ENCODE measurements at places on chromosomes 16 and 17.

DNA sequence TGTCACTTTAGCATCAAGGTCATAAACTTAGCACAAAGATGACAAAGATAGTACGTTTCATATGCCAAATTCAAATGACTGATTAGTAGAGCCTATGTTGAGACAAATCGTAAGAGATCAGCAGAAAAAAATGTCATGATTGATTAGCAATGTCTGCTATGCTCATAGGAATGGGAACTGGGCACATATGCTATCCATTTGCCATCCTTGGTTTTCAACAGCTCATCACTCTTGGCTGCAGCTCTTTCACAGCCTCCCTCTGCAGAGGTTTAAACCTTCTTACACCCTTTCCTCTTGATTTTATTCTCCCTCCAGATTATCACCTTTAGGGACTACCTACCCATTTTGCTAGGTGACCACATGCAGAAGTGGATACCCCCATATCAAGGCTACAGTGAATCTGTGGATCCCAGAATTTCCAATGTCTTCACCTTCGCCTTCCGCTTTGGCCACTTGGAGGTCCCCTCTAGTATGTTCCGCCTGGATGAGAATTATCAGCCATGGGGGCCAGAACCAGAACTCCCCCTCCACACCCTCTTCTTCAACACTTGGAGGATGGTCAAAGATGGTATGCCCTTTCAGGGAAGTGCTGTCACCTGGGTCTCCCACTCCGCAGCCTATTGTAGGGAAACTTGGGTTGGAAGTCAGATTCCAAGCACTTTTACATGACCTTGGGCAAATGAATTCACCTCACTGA is 16.2 kb downstream of the MPO start:
- no peak for DNase-seq

GRCh38 chr16:396605-397004 is 394 bp upstream of the NME4 start:
- DNase-seq, result no peak

DNA sequence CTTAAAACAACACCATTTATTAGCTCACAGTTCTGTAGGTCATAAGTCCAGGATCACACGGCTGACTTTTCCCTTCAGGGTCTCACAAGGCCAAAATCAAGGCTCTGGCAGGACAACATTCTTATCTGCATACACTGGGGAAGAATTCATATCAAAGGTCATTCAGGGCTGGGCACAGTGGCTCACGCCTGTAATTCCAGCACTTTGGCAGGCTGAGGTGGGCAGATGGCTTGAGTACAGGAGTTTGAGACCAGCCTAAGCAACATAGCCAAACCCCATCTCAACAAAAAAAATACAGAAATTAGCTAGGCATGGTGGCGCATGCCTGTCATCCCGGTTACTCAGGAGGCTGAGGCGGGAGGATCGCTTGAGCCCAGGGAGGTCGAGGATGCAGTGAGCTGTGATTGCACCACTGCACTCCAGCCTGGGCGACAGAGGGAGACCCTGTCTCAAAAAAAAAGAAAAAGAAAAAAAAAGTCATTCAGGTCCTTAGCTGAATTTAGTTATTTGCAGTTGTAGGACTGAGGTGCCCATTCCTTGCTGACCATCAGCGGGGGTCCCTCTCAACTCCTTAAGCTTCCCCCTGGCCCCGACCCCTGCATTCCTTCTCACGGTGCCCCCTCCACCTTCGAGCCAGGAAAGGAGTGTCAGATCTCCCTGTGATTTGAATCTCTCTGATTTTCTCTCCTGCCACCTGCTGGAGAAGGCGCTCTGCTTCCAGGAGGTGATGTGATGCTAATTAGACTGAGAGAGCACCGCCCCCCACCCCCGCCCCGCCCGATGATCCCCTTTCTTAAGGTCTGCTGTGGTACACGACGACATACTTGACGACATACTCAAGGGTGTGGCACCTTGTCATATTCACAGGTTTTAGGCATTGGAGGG is 91.8 kb upstream of the CLEC18A start:
- no peak for DNase-seq

GRCh38 chr17:4587803-4588202 is 3.5 kb downstream of the SMTNL2 start:
- no peak for DNase-seq

DNA sequence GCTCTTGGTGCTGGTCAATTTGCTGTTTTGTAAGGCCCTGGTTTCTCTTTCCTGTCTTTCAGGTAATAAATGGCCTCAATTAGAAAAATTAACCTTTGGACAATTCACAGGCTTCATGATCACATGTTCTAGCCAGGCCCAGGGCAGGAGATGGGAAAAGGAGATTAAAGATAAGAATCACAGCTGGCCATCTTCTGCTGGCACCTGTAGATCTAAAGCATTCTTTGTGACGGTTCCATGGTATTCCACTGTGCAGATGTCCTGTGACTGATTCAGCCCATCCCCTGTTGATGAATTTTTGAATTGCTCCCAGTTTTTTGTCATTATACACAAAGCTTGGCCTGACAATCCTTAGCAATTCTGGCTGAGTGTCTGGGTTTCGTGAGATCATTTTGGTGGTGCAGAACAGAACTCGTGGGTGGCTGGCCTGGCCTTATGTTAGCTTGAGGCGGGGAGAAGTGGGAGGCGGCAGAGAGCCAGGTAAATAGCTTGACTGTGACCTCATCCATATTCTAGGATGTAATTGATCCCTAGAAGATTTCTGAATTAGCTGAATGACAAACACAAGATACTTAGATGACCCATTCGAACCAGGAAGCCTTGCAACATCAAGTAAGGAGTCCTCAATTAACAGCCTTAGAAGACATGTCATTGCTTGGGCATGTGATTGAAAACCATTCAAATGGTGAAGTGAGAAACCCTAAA is 14.1 kb downstream of the TMC5 start:
- DNase-seq, result no peak

DNA sequence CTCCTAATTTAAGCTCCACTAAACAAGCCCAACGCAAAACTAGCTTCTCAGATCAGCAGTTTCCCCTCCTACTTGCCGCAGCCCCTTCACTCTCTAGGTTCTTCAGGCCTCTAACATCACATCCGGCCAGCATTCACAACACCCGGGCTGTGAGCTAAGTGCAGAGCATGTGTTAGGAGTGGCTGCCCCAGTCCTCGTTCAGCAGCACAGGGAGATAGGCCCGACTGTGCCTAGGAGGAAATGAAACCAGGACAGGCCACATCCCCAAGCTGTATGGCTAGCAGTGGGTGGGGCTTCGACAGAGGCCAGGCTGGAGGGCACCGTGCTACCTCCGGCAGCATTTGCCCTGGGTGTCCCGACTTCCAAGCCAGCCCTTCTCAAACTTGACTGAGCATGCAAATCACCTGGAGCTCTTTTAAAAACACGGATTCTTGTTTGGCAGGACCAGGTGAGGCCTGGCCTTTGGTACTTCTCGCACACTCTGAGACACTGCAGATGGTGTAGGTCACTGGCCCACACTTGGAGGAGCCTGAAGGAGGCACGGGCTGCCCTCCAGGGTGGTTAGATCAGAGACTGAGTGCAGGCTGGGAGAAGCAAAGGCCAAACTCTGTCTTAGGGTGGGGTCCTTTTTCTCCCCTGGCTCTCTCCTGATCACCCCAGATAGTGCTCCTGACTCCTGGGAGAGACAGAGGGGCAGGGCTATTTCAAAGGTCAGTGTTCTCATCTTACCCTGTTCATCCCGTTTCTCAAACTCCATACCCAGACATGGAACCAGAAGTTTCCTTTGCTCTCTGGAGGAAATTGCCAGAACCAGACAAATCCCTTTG is 202.0 kb downstream of the C16orf78 start:
- no peak for DNase-seq

DNA sequence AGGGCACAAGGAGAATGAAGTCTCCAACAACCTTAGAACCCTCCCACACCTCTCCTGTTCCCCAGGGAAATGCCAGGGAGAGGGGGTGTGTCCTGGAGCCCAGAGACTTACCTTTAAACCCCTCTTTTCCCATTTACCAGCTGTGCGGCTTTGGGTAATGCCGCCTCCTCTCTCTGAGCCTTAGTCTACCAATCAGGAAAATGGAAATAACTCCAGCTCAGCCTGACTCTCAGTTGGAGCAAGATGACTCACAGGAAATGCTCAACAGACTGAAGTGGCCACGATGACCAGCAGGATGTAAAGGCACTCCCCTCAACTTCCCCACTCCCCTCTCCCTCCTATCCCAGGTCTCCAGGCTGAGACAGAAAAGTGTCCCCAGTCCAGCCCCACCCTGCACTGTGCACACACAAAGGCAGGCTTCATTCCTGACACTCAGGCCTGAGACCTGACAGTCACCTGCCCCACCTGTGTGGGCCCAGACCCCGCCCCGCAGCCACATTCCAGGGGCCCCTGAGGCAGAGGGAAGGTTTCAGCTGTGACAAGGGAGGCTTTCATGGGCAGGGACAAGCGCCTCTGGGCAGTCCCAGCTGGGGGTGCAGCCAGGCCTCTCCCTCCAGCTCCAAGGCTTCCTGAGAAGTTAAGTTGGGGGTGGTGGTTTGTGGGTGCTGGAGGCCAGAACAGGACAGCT is 3.0 kb upstream of the KRT15 start:
- no peak for DNase-seq

DNA sequence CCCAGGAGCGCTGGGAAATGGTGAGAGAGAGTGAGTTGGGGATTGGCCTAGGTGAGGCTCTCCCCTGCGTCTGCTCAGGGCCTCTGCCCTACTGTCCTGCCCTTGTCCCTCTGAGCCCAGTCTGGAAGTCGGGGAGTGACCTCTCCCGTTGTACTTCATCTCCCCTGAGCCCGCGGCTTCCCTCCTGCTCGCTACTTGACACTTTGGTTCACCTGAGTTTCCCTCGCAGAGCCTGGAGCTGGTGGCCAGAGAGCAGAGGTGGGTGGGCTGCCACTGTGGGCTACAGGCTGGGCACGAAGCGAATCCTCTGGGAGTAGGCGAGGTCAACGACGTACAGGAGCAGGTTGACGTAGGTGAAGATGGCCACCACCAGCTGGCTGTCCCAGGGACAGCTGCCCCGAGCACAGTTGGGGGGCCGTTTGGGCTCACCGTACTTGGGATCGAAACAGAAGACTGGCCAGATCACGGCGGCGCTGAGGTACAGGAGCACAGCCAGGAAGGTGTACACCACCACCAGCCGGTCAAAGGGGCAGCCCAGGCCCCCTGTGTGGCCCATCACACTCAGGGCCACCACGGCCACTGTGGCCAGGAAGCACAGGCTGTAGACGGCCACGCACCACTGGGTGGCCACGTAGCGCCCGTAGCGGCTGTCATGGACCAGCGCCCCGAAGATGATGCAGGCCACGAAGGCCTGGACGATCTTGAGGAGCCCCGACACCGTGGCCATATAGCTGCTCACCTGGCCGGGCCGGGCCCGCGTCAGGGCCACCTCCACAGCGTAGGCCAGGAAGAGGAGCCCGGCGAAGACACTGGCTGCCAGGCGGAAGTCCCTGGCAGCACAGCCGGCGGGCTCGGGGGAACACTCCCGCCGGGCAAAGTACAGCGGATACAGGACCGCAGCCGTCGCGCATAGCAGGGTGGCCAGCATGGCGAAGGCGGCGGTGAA is 3.7 kb upstream of the PYCR1 start:
- DNase-seq, result no peak

- DNase-seq, result no peak
Measured at GRCh38 chr16:83689385-83689831, 118.4 kb upstream of the HSBP1 start.

- DNase-seq, result no peak
Measured at GRCh38 chr16:64659866-64660265, 462.0 kb downstream of the CDH11 start.

DNA sequence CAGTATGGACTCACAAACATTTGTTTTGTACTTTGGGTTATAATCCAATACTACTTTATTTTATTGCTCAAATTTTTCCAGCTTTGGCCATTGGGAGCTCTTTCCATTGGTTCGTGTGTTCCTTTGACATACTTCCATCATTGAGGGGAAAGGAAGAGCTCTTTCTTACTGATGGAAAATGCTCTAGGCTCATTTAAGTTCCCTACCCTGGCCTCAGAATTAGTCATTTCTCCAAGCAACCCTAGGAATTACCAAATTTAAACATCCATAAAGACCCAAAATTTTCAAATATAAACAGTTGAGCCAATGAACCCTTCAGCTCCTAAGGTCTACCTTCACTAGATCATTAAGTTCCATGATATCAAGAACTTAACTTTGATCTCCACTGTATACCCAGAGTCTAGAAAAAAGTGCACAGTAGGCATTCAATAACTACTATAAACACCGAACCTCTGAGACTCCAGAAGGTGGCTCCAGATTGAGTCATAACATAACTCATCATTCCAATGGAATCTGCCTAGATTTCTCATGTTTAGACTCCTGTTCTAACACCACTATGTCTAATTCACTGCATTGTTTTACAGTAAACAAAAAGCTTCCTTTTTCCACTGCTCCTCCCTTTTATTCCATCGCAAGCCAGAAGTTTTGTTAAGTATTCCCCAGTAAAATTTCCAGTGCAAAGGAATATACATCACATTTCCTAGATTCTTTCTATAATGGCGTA is 39.0 kb downstream of the SMURF2 start:
- no peak for DNase-seq

GRCh38 chr16:8108991-8109509 is 481.3 kb downstream of the TMEM114 start:
- no peak for DNase-seq

GRCh38 chr17:44384823-44385286 is 4.6 kb downstream of the ITGA2B start:
- DNase-seq, result no peak

DNA sequence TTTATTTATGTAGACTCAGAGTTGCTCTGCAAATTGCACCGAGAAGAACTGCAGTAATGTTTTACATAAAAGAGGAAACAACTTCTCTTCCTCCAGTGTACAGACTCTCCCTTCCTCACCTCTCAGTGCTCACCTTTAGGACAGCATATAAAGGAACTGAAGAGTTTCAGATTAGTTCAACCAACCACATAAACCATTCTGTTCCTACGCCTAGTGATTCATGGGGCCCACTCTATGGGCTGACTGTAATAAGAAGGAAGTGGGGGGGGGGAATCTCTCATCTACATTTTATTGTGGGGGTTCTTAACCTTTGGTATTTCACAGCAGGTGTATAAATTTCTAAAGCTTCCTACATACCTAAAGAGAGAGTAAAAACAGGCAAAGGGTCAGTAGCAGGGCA is 18.3 kb downstream of the ZSWIM7 start:
- no peak for DNase-seq

DNA sequence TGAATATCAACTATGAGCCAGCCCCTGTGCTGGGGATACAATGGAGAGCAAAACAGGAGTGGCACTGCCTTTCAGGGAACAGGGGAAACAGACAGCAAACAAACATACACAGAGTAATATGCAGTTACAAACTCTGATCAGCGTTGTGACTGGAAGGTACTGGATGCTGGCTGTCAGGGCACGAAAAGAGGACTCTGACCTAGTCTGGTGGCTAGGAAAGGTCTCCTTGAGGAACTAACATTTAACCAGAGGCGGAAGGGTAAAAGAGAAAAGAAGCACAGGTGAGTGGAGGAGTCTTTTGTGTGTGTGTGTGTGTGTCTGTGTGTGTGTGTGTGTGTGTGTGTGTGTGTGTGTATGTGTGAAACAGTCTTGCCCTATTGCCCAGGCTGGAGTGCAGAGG is 12.4 kb upstream of the B4GALNT2 start:
- no peak for DNase-seq
